ENCODE measurements at places on chromosomes 6 and 20. TPM values are rescaled to one million over a fixed set of nuclear protein-coding genes. Genes with fewer than 3 reads are reported as not detected.

DNA sequence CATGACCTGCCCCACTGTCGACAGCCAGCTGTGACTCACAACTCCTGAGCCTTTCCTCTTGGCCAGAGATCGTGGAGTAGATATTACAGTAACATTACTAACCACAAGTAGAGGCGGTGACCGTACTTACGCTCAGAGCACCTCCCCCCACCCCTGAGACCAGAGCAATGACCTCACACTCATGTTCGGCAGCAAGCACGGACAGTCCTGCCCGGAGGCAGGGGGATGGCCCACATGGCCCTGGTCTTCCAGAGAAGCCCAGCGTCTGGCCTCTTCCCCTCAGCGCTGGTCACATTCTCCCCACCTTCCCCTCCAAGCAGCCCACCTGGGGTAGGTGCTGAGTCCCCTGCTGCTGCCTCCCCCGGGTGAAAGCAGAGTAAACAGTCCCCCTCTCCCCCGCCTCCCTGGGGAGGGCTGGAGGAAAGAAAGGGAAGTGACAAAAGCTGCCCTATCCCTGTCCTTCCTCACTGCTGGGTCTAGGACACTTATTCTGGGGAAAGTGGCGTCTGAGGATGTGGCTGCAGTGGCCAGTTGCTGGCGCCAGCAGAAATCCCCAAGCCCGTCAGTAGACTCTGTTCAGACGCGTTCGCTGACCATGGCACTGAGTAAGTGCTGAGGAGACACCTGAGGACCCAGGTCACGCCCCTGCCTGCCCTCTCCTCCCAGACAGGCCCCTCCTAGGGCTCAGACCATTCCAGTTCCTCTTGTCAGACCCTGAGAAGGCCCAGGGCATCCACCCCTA lies 68.5 kb downstream of the MRPL14 start:
- peak; percentile 97 for DNase-seq

DNA sequence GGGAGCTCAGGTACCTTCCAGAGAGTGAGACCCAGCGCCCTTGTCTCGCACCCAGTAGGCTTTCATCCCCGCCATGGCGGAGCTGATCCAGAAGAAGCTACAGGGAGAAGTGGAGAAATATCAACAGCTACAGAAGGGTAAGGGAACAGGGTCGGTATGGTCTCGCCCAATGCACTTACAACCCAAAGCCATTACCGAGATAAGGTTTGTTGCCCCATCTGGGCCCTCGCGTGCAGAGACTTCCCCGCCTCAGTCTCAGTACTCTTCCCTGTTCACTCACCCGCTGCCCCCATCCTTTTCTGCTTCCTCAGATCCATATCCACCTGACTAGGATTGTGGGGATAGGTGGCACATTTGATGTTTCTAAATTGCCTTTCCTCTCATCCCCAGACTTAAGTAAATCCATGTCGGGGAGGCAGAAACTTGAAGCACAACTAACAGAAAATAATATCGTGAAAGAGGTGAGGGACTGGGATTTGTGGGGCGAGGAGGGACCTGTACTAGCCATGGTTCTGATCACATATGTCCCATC lies 449 bp downstream of the PFDN6 start:
- no peak for DNase-seq

DNA sequence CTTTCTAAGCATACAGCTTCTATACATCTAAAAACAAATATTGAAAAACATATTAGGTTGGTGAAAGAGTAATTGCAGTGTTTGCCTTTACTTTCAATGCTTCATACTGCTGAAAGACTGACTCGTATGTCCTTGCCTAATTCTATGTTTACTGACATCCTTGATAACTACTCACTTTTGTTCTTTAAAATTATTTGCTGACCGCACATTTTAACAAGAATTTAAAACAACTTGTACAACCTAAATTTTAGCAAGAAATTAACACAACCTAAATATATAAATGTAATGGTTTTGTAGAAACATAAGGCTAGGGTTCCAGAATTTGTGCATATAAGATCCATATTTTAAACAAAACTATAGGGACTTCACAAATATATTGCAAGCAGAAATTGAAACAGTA lies 640.2 kb upstream of the MMS22L start:
- no peak for DNase-seq

GRCh38 chr6:139003751-139004150 lies 15.7 kb upstream of the REPS1 start:
- no peak for DNase-seq

GRCh38 chr6:13159300-13159699 lies 169.0 kb downstream of the TBC1D7 start:
- DNase-seq = no peak

DNA sequence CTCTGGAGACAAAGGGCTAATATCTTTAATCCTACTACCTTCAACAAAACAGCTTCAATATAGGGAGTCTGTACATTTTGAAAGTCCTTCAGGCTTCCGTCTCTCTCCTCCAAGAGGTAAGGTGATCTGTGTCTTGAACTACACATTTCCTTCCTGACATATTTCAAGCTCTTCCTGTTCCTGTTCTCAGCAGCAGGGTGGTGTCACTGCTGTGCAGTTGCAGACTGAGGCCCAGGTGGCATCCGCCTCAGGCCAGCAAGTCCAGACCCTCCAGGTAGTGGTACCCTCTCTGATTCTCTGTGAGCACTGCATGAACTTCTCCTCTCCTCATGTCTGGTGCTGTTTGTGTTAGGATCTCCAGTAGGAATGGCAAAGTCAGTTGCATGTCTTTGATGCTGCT lies 7.8 kb downstream of the NFYA start:
- DNase-seq = no peak

DNA sequence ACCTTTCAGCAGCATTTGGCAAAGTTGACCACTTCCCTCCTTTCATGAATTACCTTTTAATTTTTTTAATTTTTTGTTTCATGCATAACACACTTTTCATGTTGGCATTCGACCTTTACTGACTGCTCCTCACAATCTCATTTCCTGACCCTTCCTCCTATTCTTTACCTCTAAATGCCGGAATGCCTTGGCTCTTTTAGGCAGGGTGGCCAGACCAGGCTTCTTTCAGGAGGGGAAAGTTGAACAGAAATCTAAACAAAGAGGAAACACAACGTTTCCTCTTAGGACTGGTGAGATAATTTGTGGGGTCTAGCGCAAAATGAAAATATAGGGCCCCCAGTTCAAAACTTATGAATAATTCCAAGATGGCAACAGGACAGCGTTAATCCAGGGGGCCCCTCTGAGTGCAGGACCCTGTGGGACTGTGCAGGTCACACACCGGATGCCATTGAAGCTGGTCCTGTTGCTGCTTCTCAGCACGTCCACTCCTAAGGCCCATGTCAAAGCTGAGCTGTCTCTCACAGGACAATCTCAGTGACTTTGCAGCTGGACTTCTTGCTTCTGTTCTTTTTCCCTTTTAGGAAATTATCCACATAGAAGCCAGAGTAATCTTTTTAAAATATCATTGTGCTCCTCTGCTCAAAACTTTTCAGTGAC lies 313.8 kb downstream of the HDGFL1 start:
- DNase-seq = no peak

- no peak for DNase-seq
These were observed 327.9 kb upstream of the MARCKS start for GRCh38 chr6:113529196-113529595.

DNA sequence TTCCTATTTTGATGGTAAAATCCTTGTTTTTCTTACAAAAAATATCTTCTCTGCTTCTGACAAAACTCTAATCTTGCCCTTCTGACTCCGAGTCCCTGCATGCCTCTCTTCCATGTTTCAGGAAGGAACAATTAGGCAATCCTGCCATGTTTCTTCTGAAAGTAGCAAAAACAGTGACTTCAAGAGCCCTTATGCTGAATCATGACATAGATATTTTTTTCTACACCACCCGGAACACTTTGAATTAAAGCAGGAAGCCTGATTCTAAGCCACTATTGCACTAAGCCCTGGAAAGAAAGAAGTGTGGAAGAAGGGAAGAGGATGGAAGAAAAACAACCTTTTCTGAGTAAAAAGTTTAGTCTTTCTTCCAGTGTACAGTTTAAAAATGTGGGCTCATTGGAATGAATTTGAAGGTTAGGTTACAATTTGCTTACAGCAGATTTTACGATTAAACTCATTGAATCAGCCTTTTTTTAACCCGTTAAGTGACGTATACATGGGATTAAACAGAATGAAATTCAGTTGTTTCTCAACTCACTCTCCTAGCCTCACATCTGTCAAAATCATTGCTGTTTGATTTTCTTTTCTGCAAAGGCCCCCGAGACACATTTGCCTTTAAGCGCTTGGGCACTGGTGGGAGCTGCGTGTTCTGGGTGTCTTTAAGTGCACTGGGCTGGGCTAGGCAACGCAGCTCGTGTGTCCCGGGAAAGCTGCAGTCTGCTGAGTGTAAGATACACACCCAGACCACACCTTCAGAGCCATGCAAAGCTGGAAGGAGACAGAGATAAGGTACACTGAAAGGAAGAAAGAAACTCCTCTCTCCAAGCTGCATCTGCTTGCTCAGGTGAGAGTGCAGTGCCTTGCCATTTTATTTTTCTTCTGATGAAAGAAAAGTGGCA lies 159.4 kb upstream of the CITED2 start:
- DNase-seq = no peak

DNA sequence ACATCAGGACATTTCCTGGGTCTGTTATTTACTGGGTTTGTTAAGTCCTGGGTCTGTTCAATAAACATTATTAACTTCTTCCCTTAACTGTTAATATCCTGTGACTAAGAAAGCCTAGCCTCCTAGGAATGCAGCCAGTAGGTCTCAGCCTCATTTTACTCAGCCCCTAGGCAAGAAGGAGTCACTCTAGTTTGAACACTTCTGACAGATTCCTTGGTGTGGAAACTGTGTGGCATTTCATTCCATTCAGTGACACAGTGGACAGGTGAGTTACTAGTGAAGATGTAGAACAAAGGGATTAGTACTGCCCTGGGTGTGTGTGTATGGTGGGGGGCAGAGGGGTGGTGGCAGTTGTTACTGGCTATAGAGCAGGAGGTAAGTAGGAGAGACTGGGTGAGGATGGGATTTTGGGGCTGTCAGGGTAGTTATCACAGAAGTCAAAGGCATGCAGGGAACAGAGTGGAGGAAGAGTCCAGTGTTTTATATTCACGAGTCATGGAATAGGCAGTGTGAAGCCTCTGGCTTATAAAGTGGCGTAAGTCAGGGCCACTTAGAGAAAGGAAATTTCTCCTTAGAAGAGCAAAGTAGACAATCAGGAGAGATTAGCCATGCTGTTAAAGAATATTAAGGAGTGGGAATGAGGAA lies 28.4 kb downstream of the RNF182 start:
- DNase-seq = no peak

DNA sequence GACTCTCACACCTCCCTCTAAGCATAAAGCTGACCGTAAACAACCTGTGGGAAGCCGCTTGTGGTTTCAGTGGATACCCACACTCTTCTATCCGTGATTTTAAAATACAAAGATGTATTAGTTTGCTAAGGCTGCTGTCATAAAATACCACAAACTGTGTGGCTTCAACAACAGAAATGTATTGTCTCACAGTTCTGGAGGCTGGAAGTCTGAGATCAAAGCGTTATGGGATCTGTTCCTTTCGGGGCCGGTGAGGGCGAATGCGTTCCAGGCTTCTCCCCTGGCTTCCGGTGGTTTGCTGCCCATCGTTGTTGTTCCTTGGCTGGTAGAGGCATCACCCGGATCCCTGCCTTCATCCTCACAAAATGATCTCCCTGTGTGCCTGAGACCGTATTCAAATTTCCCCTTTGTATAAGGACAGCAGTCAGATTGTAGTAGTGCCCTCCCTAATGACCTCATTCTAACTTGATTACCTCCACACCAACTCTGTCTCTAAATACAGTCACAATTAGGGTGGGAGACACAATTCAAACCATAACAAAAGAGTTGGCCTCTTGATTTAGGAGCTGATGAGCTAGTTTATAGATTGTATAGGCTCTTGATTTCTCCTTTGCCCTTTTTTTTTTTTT lies 210.6 kb upstream of the SOX4 start:
- no peak for DNase-seq

LRFN2 gene
- not detected for total RNA-seq

TRIM40 gene
- not detected for total RNA-seq

TGM6 gene
- not detected for total RNA-seq

TSBP1 gene
- not detected for total RNA-seq

ZBP1 gene
- 0.24 TPM for total RNA-seq

TREM1 gene
- total RNA-seq = 4.0 TPM

TFAP2A gene
- not detected for total RNA-seq
